ENCODE measurements at places on chromosomes 3 and 15.

DNA sequence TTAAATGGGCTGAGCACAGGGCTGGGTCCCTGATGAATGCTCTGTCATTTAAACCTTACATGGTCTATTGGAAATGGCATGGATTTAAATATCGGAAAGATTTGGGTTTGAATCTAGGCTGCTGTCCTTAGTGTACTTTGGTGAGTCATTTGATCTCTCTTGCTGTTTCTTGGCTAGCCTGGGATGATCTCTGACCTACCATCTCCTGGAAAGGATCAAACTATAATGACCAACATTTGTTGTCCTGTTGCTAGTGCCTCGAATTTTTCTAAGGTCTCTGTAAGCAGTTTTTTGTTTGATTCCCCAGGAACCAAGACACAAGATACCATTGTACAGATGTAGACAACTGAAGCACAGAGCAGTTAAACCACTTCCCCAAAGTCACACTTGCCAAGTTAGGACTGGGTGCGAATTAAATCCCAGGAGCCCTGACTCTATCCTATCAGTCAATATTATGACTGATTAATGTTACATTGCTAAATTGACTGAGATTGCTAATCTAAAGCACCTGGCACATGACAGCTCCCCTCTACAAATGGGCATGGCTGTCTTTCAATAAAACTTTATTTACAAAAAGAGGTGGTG, 244.9 kb upstream of the MCTP2 start:
- DNase-seq: no peak

- DNase-seq: no peak
Observed at GRCh38 chr3:58581328-58582091, 4.3 kb upstream of the FAM107A start.

- peak; percentile 49 for DNase-seq
Observed at GRCh38 chr3:17088602-17089313, 204.0 kb downstream of the PLCL2 start.

GRCh38 chr3:117722856-117723255, 1013.3 kb downstream of the TUSC7 start:
- peak; percentile 26 for DNase-seq

GRCh38 chr15:81293728-81294515, 30.0 kb downstream of the STARD5 start:
- DNase-seq: peak; percentile 87

DNA sequence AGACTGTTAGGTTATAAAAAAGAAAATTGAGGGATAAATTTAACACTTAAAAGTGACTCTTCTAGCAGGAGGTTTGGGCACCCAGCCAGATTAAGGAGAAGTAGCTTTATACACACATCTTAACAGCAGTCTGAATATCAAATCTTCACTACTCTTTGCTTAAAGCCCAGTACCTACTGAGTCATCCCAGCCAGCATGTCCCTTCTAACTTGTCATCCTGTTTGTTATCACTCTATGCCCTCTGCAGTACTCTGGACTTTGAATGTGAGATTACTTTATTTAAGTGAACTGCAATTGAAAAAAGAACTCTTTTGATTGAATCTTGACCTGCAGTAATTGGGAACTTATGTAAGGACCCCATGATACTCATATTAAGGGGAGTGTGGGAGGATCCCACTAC, 77.6 kb downstream of the FHIT start:
- no peak for DNase-seq

GRCh38 chr15:66039117-66039871, 170.0 kb downstream of the RAB11A start:
- DNase-seq: no peak

DNA sequence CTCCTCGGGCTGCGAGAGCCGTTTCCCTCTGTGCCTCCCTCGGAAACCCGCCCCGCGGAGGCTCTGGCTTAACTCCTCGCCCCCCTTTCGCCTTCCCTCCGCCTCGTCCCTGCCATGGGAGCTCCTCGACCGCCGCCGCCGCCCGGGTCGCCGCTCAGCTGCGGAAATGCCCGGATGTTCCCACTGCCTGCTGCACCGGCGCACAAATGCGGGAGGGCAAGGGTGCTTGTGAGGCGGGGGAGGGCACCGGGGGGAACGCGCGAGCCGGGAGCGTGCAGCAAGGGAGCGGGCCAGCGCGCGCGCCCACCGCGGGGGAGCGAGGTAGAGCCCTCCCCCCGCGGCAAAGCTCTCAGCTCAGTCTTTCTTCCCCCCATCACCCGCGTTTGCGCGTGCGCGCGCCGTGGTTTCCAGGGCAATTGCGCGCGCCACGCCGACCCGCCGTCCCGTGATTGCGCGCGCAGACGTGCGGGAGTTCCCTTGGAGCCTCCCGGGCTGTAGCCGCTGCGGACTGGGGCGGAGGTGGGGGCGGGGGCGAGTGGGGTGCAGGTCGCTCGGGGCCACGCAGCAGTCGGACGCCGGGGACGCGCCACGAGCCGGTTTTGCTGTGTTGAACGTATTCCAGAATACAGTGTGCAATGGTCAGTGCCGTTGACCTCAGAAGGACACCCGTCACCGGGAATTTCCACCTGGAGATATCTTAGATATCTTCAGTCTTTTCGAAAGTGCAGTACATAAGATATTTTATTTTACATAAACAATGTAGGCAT, at the start of gene DMXL2:
Gene DMXL2 (minus strand): TSS at position 168 of the 767 bp plus-strand sequence. CDS start 226 bp downstream, outside the sequence.
- peak; percentile 64 for DNase-seq

DNA sequence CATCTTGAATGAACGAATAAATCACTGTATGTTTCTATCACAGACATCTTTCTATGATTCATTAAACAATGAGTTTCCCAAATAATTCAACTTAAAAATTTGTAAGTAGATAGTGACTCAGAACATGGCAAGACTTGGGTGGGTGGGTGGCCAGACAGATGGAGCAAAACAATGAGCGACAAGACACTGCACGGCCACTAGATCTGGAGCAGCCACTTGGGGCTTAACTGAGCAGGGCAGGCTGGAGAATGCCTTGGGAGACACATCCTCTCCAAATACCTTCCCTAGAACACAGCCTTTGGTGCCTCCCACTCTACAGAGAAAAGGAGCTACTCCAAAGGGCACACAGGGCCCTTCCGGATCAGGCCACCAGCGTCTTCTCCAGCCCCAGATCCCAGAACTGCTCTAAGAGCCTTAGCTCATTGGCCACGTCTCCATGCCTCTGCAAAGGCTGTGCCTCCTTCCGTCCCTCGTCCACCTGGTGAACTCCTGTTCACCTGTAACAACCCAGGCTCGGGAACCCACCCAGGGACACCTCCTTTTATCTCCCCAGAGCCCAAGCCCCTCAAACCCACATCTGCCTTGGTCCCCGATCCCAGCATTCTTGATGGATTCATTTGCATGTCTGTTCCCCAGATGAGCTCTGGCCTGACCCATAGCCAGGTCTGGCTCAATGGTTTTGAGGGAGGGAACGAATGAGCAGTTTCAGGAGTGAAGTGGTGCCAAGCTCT, 134.9 kb upstream of the IQSEC1 start:
- no peak for DNase-seq

GRCh38 chr3:56775838-56776555, 25.8 kb downstream of the ARHGEF3 start:
- DNase-seq: no peak

- DNase-seq: no peak
Observed at GRCh38 chr3:72143322-72143721, 358.4 kb upstream of the PROK2 start.

GRCh38 chr3:14274612-14274936, 96.0 kb downstream of the LSM3 start:
- no peak for DNase-seq

GRCh38 chr3:106725566-106725965, 651.7 kb upstream of the CCDC54 start:
- no peak for DNase-seq

DNA sequence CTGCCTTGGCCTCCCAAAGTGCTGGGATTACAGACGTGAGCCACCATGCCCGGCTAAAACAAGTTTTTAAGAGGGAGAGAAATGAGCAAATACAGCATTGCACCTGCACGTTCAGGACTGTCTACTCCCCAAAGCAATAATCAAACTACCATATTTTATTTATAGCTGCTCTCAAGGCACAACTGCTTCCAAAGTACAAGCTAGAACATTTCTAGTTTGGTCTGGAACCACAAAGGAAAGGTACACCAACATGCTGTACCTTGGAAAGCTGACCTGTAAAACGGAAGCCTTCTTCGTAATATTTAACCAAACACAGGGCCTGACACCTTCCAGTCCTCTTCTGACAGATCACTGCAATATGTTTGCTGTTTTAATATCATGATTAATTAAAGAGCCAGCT, 14.5 kb upstream of the VGLL4 start:
- DNase-seq: no peak

- DNase-seq: no peak
Observed at GRCh38 chr15:31887246-31887645, 143.1 kb upstream of the CHRNA7 start.

- no peak for DNase-seq
Observed at GRCh38 chr15:28100516-28101195, 1.5 kb upstream of the OCA2 start.

DNA sequence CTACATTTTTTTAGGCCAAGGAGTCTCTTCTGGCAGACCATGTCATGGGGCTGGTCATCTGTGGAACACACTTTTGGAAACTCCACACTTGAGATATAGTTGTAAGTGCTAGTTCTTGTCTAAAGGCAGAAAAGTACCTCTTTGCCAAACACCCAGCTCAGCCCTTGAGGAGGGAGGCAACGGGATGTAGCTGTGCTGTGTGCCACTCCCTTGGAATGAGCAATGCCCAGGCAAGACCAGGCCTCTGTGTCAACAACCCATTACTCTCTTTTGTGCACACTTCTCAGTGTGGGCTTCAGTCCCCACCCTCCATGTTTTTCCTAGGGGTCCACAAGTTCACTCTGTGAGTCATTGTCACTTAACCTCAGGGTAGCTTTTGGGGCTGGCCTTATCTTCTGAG, 528.3 kb upstream of the CFAP20DC start:
- no peak for DNase-seq

DNA sequence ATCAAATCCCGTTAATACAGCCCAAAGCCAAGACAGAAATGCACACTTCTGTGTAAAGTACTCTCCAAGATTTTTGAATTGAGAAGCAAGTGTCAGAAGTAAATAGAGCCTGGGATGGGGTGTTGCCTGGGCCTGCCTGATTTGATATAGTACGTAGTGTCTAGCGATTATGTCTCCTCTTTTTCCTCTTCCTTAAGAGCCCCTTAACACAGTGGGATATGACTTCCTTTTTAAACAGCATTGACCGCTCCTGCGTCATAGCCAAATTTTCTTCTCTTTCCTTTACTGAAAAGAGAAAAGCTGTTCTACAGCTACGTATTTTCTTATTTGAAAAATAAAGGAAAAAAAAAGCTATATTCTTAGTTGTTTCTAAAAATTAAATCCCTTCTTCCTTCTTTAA, 97.7 kb downstream of the PLCL2 start:
- DNase-seq: no peak

- no peak for DNase-seq
Observed at GRCh38 chr3:38334142-38335055, 12.2 kb upstream of the XYLB start.

DNA sequence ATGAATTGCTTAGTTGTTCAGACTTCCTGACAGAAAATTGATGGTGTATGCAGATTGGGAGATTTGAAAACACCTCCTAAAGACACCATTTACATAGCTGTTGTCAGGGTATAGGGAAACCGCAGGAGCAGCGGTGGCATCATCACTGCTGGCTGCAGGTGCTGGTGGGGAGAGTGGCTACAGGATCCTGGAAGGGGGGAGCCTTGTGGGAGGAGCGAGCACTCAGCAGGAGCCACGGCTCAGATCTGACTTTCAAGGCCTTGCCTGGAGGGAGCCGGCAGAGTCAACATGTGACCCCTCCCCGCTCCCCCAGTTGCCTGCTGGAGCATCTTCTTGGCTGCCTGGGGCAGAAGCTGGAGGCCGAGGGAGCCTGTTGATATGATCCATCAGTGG, 26.1 kb downstream of the EDEM1 start:
- DNase-seq: no peak

DNA sequence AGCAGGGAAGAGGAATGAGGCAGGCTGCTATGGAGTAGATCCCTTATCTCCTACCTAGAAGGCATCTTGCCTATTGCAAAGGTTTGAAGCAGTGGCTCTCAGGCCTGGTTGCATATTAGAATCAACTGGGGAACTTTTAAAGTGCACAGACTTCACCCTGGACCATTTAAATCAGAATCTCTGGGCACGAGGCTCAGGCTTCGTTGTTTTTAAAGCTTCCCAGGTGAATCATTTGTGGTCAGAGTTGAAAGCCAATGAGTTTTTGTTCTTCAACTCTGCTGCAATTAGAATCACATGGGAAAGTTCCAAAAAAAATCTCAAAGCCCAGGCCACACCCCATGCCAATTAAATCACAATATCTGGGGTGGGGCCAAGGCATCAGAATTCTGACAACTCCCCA, 773.1 kb downstream of the AGBL1 start:
- DNase-seq: no peak

GRCh38 chr3:71512544-71512943, 71.0 kb downstream of the FOXP1 start:
- DNase-seq: no peak

DNA sequence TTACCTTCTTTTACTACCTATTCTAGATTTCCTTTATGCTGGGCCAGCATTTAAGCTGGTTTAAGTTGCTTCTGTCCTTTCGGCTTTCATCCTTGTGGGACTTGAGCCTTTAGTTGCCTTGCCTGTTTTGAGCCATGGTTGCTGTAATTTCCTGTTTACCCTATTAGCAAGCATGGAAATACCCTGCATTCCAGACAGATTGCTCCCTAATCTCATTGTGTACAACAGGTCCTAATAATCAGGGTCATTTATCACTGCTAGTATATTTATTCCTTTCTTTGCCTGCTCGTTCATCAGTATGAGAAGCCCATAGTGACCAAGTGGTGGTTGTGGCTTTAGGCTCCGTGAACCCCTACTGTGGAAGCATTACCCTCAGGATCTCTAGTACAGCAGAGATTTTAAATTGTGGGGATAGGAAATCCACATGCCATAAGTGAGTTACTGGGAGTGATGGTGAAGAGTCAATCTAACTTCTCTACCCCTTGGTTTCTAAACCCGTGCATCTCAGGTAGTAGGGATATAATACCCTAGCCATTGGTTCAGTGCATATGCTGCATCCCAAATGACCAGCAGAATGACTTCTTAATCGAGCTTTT, 31.9 kb downstream of the NCK1 start:
- DNase-seq: no peak

- DNase-seq: no peak
Observed at GRCh38 chr15:96893159-96893906, 562.8 kb downstream of the NR2F2 start.

GRCh38 chr3:87694678-87695077, 364.1 kb downstream of the CGGBP1 start:
- DNase-seq: no peak
